Mesothelial cell of epicardium (in vitro differentiated cells): ENCODE measurements at places on chromosomes 4 and X.

DNA sequence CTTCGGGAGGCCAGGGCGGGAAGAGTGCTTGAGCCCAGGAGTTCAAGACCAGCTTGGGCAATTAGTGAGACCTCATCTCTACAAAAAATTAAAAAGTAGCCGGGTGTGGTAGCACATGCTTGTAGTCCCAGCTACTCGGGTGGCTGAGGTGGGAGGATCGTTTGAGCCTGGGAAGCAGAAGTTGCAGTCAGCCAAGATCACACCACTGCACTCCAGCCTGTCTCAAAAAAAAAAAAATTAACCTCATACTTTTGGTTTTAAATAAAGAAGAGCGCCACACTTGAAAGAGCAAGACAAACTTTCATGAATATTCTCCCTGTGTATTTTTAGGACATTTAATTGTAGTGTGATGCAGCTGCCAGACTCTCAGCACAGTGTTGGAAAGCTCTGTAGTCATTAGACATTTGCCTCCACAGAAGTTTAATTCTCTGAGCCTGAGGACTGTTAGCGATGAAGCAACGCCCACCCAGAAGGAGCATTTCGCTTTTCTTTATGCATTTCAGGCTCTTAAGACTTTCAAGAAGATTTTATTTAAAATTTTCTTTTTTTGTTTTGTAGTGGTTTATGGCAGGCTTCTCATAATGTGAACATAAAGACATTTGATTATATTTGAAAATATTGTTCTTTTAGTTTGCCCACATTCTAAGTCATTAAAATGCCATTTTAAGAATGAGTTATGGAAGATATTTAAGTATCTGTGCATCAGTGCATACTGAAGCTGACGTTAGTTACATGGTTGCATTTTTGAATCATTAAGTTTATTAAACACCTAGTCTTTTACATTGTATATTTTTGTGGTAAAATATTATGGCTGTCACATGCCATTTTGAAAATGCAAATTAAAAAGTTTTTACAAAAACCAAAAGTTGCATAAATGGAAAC, 45.8 kb downstream of the DCLK2 start:
- no peak for DNase-seq

DNA sequence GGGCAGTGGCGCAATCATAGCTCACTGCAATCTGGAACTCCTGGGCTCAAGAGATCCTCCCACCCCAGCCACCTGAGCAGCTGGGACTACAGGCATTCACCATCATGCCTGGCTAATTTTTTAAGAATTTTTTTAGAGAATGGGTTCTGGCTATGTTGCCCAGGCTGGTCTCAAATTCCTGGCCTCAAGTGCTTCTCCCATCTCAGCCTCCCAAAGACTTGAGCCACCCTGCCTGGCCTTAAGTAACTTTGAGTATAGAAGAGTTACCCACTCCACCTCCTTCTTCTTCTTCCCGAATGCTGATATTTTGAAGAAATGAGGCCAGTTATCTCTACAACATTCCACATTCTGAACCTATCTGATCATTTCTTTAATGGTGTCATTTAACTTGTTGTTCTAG, 72.4 kb upstream of the WWC2 start:
- no peak for DNase-seq

- DNase-seq = no peak
Measured at GRCh38 chrX:10597871-10598270, 22.5 kb downstream of the MID1 start.

DNA sequence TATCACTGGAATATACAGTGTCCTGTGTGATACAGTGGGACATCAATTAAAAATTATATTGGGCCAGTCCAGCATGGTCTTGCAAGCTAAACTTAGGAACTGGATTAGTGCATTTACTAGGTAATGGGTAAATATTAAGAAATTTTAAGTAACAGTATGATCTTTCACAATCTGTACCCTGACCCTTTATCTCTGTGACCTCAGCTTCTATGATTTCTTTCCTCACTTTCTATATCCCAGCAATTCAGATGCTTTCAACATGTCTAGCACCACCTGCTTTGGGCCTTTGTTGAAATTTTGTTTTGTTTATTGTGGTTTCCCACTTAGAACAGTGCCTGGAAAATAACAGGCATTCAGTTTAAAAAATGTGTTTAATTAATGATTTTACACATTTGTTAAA, 2295.4 kb downstream of the ARAP2 start:
- DNase-seq = no peak

DNA sequence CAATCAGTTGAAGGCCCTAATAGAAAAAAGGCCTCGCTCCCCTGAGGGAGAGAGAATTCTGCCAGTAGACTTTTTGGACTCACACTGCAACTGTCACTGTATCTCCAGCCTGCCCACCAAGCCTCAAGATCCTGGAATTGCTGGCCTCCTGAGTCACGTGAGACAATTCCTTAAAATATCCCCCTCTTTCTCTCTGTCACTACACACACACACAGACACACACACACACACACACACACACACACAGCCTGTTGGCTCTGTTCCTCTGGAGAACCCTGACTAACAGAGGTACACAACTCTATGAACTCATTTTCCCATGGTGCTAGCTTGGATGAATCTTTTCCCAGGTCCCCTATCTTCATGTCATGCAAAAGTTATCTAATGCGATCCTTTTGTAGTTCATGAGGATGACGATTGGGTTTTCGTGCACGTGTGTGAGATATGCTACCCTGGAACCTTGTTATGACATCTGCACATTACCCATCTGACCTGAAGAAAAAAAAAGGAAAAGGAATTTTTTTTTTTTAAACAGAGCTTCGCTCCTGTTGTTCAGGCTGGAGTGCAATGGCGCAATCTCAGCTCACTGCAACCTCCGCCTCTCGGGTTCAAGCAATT, 13.7 kb downstream of the CLRN2 start:
- no peak for DNase-seq
